GM13976 (cell line): ENCODE measurements at places on chromosomes 5 and 9.
A peak's percentile ranks its signal among the peaks of the same experiment; 100 is the strongest.

- no peak for DNase-seq
Observed at GRCh38 chr5:128155776-128156175, 72.2 kb downstream of the SLC12A2 start.

GRCh38 chr9:35856882-35857281 lies 13.3 kb downstream of the OR13J1 start:
- DNase-seq: no peak

GRCh38 chr5:33671700-33672291 lies 220.0 kb downstream of the ADAMTS12 start:
- DNase-seq: no peak

DNA sequence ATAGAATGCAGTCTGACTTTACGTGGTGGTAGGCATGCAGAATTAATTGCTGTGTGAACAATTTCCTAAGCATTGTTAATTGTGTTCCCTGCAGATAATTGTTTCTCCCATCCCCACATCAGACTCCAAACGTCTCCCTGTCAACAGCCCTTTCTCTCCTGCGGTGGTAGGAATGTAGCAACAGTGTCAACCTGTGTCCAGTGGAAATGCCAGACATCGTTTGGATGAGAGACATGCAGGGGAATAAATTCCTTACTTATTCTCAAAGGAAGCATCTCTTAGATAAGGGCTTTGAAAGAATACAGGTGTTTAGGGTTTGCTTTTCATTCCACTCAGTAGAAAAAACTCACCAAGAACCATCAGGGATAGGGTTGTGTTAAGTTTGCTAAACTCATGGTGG lies 245.3 kb upstream of the WWC1 start:
- no peak for DNase-seq

- no peak for DNase-seq
Observed at GRCh38 chr5:180313677-180314505, 22.0 kb upstream of the MAPK9 start.

- DNase-seq: no peak
Observed at GRCh38 chr5:37740331-37741066, 99.3 kb downstream of the GDNF start.

DNA sequence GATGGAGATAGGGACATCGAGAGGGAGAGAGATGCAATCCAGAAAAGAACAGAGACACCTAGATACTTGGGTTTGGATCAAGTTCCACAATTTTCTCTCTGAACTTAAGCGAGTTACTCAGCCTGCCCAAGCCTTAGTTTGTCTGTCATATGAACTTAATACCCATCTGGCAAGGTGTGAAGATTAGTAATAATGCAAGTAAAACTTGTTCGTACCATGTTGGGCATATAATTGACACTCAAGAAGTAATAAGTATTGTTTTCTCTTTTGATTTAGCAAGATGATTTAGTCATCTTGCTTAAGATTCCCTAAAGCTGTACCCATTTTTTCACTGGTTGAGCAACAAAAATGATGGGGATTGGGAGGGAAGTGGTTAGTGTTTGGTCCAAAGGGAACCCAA lies 7.5 kb downstream of the RABGAP1 start:
- no peak for DNase-seq

GRCh38 chr9:117425566-117425965 lies 10.7 kb upstream of the ASTN2 start:
- DNase-seq: no peak

DNA sequence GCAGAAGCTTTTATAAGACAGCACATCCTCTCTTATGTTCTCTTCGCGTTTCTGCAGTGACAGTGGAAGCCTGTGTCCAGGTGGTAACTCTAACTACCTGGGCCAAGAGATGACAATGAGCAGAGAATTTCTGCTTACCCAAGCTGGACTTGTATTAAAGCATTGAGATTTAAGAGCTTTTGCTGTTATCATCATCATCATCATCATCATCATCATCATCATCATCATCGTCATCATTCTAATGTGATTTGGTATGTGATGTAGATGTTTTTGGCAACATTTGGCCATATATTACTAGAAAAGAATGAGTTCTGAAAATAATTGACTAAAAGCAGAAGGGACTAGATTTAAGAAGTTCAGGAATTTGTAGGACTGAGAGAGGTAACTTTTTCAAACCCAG lies 401.3 kb downstream of the BRINP1 start:
- no peak for DNase-seq

- DNase-seq: no peak
Observed at GRCh38 chr9:14439555-14439954, 125.6 kb upstream of the NFIB start.

GRCh38 chr9:124780060-124780756 lies 3.3 kb downstream of the OLFML2A start:
- no peak for DNase-seq

- peak; percentile 68 for DNase-seq
Observed at GRCh38 chr9:128685636-128686489, 3.2 kb upstream of the SET start.
